ENCODE measurements at places on chromosomes 5 and 9.

DNA sequence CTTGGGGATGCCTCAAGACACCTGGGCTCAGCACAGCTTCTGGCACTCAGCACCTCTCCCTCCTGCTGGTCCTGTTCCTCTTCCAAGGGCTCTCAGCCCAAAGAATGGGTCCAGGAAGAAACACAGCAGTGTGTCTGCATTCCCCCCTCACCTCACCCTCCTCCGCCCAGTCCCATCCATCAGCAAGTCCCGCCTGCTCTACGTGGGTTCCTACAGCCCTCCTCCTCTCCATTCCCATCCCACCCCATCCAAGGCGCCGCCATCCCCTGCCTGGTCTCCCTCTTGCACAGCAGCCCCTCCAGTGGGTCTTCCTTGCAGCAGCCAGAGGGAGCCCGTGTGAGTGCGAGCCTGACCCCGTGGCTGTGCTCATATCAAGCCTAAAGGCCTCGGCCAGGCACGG lies 52.3 kb upstream of the RPL26L1 start:
- DNase-seq: no peak

DNA sequence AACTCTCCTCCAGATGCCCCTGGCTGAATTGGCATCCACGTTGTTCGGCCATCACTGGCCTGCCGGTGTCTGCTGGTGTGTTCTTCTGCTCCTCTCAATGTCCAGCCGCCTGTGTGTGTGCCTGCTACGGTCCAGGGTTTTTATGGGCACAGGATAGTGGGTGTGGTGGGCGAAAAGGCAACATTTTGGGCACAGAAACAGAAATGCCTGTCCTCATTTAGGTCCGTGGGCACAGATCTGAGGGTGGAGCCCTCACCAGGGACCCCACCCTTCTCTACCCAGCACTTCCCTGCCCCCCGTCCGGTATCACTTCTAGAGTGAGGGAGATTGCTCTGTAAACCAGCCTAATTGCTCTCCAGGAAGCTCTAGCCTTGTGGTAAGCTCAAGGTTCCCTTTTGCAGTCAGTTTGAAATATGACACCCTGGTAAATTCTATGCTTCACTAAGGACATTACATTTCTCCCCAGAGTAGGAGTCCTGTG lies 410.1 kb downstream of the MAT2B start:
- DNase-seq: no peak

DNA sequence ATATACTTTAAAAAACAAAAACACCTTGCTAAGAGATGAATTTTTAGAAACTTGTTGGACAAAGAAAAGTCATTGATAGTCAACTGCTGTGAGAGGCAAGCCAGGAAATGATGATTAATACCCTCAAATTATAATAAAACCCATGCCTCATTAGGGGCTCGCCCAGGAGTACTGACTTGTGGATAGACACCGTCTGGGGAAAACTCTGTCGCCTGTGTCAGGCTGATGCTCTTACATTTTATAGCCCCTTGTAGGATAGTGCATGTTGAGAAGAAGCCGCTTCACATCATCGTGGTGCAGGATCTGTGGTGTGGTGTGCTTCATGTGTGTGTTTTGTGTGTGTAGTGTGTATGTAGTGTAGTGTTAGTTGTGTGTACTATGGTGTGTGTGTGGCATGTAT lies 39.1 kb downstream of the SYK start:
- DNase-seq: no peak

GRCh38 chr5:132776131-132776937 lies 705 bp downstream of the SEPTIN8 start:
- no peak for DNase-seq

DNA sequence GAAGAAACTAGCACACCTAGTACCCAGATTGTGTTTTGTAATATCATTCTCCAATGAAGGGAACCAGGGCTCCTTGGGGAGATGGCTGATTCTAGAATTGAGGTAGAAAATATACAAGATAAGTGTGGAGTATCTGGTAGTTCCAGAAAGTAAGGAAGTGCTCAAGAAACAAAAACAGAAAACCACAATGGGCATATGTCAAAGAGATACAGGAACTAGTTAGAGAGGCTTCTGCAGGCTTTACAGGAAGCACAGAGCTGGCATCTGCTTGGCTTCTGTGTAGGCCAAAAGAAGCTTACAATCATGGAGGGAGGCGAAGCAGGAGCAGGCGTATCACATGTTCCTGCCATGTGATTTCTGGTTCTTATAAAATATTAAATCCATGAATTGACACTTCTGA lies 105.7 kb upstream of the TMEM161B start:
- no peak for DNase-seq
